HAP-1 (cell line): ENCODE measurements at places on chromosomes 13 and 19.

- DNase-seq = no peak
Observed at GRCh38 chr13:76331943-76332712, 554.1 kb downstream of the KCTD12 start.

GRCh38 chr13:38866649-38867048, 124.0 kb downstream of the STOML3 start:
- DNase-seq = no peak

DNA sequence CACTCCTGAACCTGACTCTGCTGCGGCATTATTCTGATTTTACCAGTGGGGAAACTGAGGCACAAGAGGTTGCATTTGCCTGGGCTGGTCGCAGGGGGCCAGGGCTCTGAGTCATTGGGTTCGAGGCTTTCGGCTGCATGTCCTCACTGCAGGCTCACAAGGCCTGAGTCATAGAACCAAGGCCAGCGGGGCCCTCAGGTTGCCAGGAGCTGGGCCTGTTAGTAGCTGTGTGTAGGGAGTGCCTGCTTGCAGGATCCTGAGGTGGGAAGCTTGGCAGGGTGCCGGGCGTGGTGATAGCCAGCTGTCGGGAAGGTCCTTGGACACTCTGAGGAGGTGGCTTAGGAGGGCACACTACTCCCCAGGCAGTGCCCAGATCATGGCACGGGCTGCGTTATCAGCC, 21.6 kb upstream of the F2RL3 start:
- DNase-seq = no peak

DNA sequence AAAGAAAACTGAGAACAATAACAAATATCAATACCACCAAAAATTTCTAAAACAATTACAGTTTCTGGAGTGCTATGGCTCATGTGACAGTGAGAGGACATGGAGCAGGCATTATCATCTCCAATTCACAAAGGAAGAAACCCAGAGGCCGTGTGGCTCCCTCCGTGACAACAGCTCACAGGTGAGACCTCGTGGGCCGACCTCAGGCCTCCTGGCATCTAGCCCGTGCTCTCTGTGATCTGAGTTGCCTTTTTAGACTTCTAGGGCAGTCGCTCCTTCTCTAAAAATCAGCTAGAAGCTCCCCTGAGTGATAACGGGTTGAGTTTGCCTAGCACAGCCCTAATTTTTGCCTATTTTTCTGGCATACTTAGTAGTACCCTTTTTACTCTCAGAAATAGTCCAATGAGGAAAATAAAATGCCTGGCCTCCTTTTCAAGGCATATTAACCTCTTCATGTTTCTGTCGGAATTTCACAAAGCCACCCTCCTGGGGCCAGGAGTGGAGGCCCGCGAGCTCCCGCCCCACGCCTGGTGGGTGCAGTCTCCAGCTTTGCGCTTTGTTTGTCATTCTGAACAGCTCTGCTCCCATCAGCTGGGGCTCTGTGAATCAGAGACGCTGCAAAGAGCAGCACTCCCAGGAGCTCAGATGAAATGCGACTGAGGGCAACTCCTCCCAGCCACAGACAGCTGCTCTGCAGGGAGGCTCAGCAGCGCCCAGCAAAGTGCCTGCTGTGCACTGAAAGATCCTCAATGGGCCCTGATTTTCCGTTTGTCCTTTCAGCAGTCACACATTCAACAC, 292.5 kb downstream of the UQCRFS1 start:
- DNase-seq = no peak

DNA sequence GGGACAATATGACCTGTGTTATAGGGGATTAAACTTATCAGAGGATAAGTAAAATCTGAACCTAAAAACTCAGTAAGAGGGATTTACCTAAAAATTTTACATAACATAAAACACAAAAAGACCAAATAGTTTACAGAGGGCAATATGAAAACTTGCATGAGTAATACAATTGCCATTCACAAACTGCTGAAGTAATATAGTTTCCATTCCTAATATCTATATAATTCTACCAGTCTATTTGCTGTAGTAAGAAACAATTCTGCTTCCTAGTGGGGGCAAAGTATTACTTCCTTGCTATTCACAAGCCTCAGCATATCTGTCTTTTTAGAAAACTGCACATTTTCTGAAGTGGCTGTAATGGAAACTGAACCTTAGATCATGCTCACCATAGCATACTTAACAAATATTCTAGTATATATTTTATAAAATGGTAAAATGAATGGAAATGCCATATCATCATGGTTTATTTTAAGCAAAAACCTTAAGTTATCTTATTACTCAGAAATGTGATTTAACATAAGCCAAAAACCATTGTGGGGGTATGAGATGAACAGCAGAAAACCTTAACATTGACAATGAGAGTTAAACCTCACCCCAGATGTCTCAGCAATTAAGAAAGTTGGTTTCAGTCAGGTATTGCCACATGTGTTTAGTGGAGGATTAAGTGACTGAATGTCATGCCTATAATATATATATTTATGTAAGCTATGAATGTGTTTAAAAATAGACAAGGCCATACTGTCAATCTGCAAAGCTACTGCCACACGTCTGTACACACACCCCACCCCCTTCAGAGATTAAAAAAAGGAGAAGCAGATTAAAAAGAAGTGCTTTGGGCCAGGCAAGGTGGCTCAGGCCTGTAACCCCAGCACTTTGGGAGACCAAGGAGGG, 136.8 kb downstream of the MIPEP start:
- DNase-seq = no peak

GRCh38 chr13:30196025-30196424, 111.3 kb downstream of the KATNAL1 start:
- DNase-seq = no peak

DNA sequence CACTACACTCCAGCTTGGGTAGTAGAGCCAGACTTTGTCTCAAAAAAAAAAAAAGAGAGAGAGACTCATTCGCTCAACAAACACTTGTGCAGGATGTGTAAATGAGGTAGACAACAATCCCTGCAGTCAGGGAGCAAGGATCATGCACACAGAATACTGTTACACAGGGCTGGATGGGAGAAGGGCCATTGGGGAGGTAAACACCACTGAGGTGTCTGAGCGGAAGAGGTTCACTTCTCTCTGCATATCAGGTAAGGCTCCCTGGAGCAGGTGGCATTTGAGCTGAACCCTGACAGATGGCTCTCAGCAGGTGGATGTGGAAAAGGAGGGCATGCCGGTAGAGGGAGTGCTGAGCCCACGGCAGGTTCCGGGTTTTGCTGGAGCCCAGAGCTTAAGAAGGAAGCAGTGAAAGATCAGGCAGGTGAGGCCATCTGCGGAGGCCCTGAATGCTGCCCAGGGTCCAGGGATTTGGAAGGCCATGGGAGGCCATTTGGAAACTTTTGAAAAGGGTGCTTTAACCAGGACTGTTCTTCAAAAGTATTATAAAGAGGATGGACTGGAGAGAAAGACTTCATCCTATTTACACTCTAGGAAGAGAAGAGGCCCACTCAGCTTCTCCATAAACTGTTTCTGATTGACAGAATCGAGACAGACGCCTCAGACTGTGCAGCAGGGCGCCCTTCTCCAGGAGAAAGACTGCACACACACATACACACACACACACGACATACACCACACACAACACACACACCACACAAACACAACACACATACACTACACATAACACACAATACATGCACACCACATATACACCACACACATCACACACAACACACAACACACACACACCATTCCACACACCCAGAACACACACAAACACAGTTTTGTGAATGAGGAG, 199.4 kb downstream of the USP12 start:
- no peak for DNase-seq

GRCh38 chr13:66926851-66927524, 303.1 kb downstream of the PCDH9 start:
- DNase-seq = no peak

GRCh38 chr13:72145383-72145782, 278.4 kb upstream of the DACH1 start:
- DNase-seq = no peak

DNA sequence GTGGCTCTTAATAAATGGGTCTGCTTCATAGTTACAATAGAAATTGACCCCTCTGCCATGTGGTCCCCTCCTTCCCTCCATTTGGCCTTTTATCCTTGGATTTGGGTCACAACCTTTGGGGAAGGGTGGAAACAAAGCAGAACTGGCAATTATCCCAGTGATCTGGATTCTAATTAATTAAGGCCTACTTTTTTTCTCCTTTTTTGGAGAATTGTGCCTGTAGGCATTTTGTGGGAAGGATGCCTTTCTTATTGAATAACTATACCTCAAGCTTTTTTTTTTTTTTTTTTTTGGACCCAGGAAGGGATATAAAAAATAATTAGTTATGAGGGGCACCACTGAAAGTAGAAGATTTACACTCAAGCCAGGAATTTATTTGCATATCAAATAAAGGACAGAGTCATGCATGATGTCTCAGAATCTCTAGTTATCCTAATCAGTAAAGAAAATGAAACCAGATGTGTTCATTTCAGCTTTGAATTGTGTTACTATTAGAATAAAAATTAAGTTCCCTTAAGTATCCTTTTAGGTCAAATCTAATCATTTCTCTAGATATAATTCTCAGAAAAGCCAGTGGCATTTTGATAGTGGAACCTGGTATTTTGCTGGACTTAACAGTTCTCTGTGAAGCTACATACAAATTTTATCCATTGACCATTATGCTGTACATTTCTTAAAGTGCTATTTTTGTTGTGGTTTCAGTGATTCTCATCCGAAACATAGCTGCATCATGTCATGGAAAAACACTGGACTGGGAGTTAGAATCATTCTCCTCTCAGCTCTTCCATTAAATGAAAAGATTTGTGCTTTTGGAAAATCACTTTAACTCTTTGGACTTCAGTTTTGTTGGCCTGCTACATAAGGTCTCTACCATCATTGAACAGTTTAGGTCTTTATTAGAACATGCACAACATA, 129.3 kb downstream of the KCNRG start:
- DNase-seq = peak; percentile 41

GRCh38 chr19:40380199-40381037, 9.6 kb downstream of the HIPK4 start:
- no peak for DNase-seq

DNA sequence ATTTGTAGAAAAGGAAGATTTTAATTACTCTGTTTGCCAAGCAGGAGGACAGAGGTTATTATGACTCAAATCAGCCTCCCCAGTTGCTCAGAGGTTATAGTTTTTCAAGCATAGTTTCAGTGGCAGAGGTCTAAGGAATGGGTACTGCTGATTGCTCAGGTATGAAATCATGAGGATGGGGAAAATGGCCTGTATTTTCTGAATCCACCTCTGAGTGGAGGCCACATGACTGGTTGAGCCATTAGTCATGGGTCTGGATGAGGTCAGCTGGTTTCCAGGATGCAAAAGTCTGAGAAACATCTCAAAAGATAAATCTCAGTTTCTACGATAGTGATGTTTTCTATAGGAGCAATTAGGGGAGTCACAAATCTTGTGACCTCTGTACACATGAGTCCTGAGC, 62.8 kb upstream of the CEACAM8 start:
- no peak for DNase-seq

- DNase-seq = peak; percentile 84
Observed at GRCh38 chr19:4768934-4769777, 22.4 kb upstream of the FEM1A start.

- no peak for DNase-seq
Observed at GRCh38 chr13:49134305-49134704, 85.8 kb upstream of the MLNR start.

- DNase-seq = no peak
Observed at GRCh38 chr13:23876265-23876664, 12.9 kb downstream of the MIPEP start.

DNA sequence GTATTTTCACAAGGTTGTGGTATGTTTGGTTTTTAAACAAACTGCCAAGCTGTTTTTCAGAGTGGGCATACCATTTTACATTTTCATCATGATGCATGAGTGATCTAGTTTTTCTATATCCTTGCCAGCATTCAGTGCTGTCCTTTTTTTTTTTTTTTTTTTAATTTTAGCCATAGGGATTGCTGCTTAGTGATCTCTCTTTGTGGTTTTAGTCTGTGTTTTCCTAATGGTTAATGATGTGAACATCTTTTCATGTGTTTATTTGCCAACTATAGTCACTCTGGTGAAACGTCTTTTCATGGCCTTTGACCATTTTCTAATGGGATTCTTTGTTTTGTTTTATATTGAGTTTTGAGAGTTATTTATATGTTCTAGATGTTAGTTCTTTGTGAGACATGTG, 59.7 kb downstream of the SHISA2 start:
- no peak for DNase-seq

GRCh38 chr13:23865026-23865425, 24.2 kb downstream of the MIPEP start:
- DNase-seq = no peak

GRCh38 chr13:81987677-81988357, 1646.9 kb upstream of the SPRY2 start:
- peak; percentile 52 for DNase-seq

DNA sequence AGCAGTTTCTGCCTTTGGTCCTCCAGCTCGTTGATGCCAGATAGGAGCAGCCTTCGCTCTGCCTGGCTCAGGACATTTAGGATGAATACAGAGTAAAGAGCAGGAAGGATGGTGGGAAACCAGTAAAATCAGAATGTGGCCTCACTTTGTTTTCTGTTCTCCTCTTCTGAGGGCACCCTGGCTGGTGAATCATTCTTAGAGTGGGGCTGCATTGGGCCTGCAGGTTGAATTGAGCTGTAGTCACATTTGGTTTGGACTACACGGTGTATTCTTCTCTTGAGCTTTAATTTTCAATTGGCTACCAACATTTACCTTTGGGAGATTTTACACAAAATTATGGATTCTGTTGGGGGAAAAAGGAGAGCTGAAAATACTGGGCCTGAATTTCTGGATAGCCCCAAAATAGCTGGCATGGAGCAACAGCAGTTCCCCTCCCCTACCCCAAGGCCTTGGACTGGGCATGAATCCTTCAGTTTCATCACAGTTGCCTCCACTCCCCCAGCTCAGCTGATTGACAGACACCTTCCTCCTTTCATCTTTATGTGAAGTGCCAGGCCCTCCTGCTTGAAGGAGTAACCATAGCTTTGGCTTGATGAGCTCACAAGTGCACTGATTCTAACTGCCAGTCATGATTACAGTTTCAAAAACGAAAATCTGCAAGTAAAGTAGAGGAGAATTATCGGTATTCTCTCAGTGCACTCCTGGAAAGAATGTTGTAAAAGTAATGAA, 24.3 kb downstream of the ERCC5 start:
- DNase-seq = no peak

- DNase-seq = no peak
Observed at GRCh38 chr19:1854039-1854541, 5.8 kb upstream of the REXO1 start.

DNA sequence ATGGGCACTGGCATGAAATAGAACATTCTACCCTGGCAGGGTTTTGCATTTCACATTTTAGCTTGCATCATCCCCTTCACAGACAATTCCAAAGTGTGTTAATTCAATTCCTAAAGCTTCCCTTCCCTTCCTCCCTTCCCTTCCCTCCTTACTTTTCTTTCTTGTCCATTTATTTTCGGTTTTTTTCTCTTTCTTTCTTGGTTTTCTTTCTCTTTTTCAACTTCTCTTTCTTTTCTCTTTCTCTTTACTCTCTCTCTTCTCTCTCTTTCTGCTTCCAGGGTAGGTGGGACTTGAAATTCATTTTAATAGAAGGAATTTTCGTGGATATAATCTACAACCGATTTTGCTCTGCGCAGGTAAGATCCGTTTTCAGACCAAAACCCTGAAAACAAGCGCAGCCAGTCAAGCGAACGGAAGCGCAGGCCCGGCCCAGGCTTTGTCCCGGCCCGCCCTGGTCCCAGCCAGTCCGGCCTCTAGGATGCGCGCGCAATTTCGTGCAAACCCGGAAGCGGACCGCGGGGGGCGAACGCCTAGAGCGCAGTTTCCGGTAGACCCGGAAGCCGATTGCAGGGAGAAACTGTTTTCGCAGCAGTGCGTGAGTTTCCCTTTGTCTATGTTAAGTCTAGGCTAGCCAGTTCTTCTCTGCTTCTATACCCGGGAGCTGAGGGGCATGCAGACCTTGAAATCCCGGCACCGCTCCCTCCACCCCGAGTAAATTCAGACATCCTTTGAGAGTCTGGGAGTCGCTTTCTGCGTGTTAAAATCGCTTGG, at the start of gene ZNF528:
Gene ZNF528, plus strand, starts transcription at position 540 of the 771 bp plus-strand sequence. CDS start 4,165 bp downstream, outside the sequence.
- no peak for DNase-seq
